Neural cell (in vitro differentiated cells): ENCODE measurements at places on chromosomes 1 and 21. TPM values are rescaled to one million over a fixed set of nuclear protein-coding genes. Genes with fewer than 3 reads are reported as not detected.

BTBD19 gene
- 0.16 TPM in 1 of 2 replicates, not detected in the other for polyA plus RNA-seq

CELA3B gene
- polyA plus RNA-seq, result not detected in 2 replicates

GPR37L1 gene
- not detected in 2 replicates for polyA plus RNA-seq

CYYR1 gene
- 0.58 and 0.62 TPM in 2 replicates for polyA plus RNA-seq

OPRD1 gene
- polyA plus RNA-seq, result 0.09 TPM in 1 of 2 replicates, not detected in the other

MYCL gene
- polyA plus RNA-seq, result 35.2 and 36.3 TPM in 2 replicates

LCE3B gene
- not detected in 2 replicates for polyA plus RNA-seq

LCE1A gene
- polyA plus RNA-seq, result not detected in 2 replicates

ZBTB17 gene
- polyA plus RNA-seq, result 114 and 137 TPM in 2 replicates
